Regular cardiac myocyte (primary cell): ENCODE measurements at places on chromosomes 2 and 18. TPM values are rescaled to one million over a fixed set of nuclear protein-coding genes. Genes with fewer than 3 reads are reported as not detected.

Gene PIEZO2
- total RNA-seq, result 2.9 and 5.1 TPM in 2 replicates

Gene NLRC4
- total RNA-seq, result not detected in 2 replicates

Gene REG3A
- not detected in 2 replicates for total RNA-seq

Gene RIT2
- total RNA-seq, result not detected in 2 replicates

Gene CNDP1
- not detected in 2 replicates for total RNA-seq

Gene NOSTRIN
- 0.19 and 1.4 TPM in 2 replicates for total RNA-seq

Gene LYPD6
- total RNA-seq, result under 0.01 and 0.77 TPM in 2 replicates

Gene SERPINB10
- not detected in 2 replicates for total RNA-seq
